ENCODE measurements at places on chromosomes 16 and 17.

DNA sequence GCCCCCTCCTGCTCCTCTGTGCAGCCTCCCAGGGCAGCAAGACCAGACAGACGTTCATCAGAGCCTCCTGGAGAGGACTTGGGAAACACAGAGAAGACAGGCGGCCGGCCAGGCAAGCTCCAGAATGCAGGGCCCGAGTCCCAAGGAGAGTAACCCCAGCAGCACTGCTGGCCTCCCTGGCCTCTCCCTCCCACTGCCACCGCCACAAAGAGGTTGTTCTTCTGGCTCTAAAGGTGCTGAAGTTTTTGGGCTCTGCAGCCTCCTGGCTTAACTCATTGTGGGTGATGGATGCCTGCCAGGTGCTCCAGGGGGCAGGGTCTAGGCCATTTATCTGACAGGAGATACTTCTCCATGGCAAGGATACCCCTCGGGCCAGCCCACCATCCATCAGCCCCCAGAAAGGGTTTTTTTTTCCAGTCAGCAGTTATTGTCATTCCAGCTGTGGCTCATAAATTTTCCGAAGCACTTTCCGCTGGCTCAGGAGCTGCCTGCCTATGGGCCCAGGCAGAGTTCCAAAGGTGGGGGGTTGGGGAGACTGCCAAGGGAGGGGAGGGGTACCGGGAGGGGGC, 32.0 kb upstream of the MRPS23 start:
- H3K27ac ChIP-seq: no peak overlapping the region
- H3K4me3 ChIP-seq: no peak overlapping the region
- no peaks in the 10 kb centered on the region for H3K27me3 ChIP-seq
- H3K4me1 ChIP-seq: peaks cover 7% of the 10 kb centered on the region
- DNase-seq: no peak

- H3K36me3 ChIP-seq: no peaks in the 10 kb centered on the region
- H3K4me3 ChIP-seq: no peak overlapping the region
- no peaks in the 10 kb centered on the region for H3K4me1 ChIP-seq
- DNase-seq: no peak
These were observed 50.2 kb downstream of the WSCD1 start for GRCh38 chr17:6120351-6120750.

- H3K4me3 ChIP-seq: no peak overlapping the region
- H3K27ac ChIP-seq: peak overlapping the region; percentile 18
- no peaks in the 10 kb centered on the region for H3K27me3 ChIP-seq
These were observed 5.9 kb downstream of the UBTF start for GRCh38 chr17:44213403-44214229.

DNA sequence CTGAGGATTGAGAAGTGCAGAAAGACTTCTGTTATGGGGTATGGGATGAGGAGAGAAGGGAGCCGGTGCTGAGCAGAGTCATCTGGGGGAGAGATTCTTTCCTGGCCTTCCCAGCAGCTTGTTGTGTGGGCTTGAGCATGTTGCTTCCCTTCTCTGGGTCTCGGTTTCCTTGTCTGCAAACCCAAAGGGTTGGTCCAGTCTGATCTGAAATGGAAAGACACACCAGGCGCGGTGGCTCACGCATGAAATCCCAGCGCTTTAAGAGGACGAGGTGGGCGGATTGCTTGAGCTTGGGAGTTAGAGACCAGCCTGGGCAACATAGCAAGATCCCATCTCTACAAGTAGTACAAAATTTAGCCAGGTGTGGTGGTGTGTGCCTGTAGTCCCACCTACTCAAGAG, 6.0 kb downstream of the SOCS3 start:
- H3K4me1 ChIP-seq: peaks cover 91% of the 10 kb centered on the region
- H3K36me3 ChIP-seq: peaks cover 22% of the 10 kb centered on the region
- H3K27me3 ChIP-seq: no peaks in the 10 kb centered on the region
- no peak overlapping the region for H3K27ac ChIP-seq

GRCh38 chr17:2924211-2924610, 128.0 kb downstream of the RAP1GAP2 start:
- H3K4me3 ChIP-seq: no peak overlapping the region
- no peak for DNase-seq
- H3K4me1 ChIP-seq: peaks cover under 1% of the 10 kb centered on the region
- no peak overlapping the region for H3K27ac ChIP-seq
- no peaks in the 10 kb centered on the region for H3K27me3 ChIP-seq

- H3K36me3 ChIP-seq: peaks cover under 1% of the 10 kb centered on the region
- no peak overlapping the region for H3K27ac ChIP-seq
- DNase-seq: no peak
These were observed 5.1 kb upstream of the DDX19A start for GRCh38 chr16:70341600-70341999.

DNA sequence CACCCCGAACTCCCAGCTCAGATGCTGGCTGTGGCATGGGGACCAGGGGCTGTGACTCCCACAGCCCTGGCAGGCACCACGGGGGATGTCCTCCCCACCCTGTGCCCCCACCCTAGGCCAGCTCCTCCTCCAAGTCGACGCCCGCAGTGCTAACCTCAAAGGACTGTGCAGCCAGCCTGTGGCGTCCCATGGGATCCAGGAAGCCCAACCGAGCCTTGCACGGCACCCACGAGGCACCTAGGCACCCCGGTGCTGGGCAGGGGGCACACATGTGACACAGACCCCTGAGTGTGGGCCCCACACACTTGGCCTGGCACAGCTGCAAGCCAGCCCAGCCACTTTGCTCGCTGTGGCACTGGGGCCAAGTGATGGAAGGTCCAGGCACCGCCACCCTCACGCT, 3.9 kb downstream of the GCGR start:
- H3K4me3 ChIP-seq: no peak overlapping the region
- no peaks in the 10 kb centered on the region for H3K36me3 ChIP-seq
- H3K27ac ChIP-seq: no peak overlapping the region
- H3K27me3 ChIP-seq: peaks cover 46% of the 10 kb centered on the region

DNA sequence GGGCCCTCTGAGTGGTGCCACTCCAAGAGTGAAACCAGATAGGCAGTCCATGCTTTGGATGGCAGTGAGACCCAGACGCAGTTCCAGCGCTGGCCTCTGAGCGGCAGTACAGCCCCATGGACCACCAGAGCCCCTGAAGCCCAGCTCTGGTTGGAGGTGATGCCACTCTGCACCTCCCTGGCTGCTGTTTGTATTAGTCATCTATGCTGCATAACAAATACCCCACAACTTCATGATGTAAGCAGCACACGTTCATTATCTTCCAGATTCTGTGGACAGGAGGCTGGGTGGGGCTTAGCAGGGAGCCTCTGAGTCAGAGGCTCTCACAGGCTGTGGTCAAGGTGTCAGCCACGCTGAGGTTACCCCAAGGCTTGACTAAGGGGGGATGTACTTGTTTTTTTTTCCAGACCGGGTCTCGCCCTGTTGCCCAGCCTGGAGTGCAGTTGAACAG, 5.1 kb upstream of the NME4 start:
- H3K27ac ChIP-seq: no peak overlapping the region
- DNase-seq: peak; percentile 84
- no peaks in the 10 kb centered on the region for H3K27me3 ChIP-seq
- no peak overlapping the region for H3K4me3 ChIP-seq
- H3K4me1 ChIP-seq: peaks cover 14% of the 10 kb centered on the region

- H3K4me3 ChIP-seq: no peak overlapping the region
- no peak for DNase-seq
- H3K4me1 ChIP-seq: peaks cover 57% of the 10 kb centered on the region
These were observed 2.7 kb downstream of the CYBC1 start for GRCh38 chr17:82447876-82448275.

All from CD4-positive, alpha-beta T cell (primary cell).